ENCODE measurements at places on chromosomes 1 and 21.

DNA sequence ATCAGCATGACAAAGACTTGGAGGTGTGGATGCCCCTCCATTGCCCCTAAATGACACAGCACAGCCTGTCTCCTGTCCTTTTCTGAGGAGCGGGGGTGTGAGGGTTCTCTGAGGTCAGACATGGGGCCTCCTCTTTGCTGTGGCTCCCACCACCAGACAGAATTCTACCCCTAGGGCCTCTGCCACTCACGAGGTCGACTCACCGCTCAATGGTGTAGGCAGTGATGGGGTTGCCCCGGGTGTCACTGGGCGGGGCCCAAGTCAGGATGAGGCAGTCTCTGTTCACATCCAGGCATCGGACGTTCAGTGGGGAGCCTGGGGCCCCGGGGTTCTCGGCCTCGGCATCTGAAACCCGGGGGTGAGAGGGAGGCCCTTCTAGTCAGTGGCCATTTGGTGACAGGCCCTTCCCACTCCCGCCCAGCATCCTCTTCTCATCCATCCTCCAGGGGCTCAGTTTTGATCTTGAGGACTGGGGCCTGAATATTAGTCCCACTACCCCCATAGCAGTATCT lies 19.9 kb downstream of the MYOM3 start:
- DNase-seq: no peak

- peak; percentile 85 for DNase-seq
Observed at GRCh38 chr1:243254233-243254926, 701 bp downstream of the CEP170 start.

GRCh38 chr21:45200031-45200430 lies 87.7 kb downstream of the POFUT2 start:
- DNase-seq: no peak

DNA sequence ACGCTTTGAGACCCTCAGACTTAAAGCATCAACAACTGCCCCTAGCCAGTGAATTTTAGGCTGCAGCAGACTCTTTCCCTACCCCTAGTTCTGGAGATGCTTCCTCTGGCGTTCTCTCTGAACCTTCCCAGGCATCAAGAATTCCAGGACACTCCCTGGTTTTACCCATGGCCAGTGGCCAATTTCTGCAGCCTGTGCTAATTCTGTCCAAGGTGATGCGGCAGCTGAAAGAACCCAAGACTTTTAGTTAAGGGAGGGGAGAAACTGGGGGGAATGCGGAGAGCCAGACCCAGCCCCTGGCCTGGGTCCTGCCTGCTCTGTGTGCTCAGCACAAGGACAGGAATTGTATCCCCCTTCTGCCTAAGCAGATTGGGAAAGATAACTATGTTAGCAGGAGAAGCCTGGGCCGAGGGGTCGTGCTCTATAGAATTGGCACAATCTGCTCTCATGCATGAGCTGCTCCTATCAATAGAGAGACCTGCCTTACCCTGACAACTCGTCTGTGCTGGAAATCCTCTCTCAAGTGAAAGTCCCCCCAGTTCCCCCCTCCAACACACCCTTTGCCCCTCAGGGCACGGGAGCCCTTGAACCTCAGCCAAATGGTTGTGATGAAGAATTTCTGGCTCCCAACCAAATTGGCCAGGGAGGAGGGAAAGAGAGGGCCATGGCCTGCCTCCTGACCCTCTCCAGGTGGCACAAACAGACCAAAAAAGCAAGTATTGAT lies 5.4 kb upstream of the GJA8 start:
- no peak for DNase-seq

GRCh38 chr1:244917073-244917670 lies 52.8 kb upstream of the HNRNPU start:
- DNase-seq: no peak

DNA sequence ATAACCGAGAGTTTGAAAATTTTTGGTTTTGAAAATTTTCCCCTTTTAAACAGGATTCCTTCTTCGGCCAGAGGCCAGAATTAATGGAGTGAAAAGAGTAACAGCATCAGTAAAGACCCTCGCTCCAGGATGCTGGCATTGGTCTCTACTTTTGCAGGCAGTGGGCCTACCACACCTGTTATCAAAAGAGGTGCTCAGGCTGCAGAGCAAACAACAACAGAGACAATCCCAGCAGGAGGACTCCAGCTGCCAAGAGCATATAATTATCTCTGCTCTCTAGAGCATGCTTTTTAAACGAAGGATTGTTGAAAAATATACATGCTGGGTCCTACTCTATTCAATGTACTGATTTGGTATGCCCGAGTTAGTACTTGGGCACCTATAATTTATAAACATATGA lies 1048.5 kb downstream of the PLA2G4A start:
- no peak for DNase-seq

GRCh38 chr1:53540604-53541262 lies 81.5 kb downstream of the DMRTB1 start:
- no peak for DNase-seq

GRCh38 chr1:7606096-7606495 lies 165.0 kb upstream of the VAMP3 start:
- no peak for DNase-seq

DNA sequence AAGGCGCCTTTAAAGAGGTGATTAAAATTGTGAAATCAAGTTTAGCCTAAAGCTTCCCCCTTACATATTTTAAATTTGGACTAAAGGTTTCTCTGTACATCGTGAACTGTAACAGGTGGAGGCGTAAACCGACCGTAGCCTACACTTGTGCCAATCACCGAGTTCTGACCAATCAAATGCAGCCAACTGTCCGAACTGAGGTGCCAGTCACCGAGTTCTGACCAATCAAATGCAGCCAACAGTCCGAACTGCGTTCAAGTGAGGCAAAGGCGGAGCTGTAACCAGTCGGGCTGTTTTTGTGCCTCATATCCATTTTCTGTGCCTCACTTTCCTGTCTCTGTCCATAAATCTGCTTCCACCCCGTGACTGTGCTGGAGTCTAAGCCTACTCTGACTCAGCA lies 7.4 kb downstream of the TFF1 start:
- DNase-seq: no peak

DNA sequence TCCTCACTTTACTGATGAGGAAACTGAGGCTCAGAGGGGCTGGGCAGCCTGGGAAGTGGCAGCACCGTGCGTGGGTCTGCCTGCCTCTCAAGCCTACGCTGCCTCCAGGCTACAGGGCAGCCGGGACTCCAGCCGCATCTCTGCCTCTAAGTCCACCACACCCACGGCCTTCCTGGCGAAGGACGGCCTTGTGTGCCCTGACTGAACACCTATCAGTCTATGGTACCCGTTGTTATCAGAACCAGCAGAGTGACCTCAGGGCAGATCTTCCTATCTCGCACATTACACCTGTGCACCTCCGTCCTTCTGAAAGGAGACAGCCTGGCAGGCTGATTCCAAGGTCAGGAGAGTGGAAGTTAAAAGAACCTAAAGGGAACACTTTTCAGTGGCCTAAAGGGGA lies 35.7 kb upstream of the SLC30A1 start:
- DNase-seq: no peak

DNA sequence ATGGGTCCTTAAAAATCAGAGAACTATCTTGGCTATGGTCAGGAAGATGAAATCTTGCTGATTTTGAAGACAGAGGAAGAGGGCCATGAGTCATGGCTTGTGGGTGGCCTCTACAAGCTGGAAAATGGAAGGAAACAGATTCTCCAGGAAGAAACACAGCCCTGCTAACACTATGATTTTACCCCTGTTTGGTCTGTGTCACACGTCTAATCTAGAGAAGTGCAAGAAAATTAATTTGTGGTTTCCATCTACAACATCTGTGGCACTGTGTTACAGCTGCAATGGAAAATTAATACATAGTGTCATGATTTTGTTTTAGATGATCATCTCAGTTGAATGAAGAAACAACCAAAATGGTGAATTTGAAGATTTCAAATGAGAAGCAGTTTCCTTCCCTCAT lies 288.7 kb upstream of the NRIP1 start:
- DNase-seq: peak; percentile 4

- DNase-seq: no peak
Observed at GRCh38 chr21:25961042-25961441, 209.5 kb downstream of the APP start.

GRCh38 chr1:94048413-94049164 lies 72.4 kb downstream of the ABCA4 start:
- DNase-seq: no peak

- no peak for DNase-seq
Observed at GRCh38 chr1:53074313-53075154, 12.5 kb downstream of the PODN start.

DNA sequence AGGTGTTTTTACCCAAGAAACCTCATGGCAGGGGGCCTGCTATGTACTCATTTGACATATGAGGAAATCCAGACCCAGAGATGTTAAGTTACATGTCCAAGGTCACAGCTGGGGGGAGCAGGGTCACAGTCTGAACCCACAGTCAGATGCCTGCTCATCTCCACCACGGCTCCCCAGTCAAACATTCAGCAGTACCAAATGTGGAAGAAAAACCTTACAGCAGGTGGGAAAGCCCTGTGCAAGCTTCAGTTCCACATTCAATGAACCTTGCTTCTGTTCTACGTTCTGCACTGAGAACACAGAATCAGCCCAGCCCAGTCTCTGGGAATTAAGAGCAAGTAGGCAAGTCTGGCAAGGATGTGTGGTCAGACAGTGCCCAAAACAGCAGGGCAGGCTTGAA lies 35.2 kb downstream of the LRP8 start:
- no peak for DNase-seq

DNA sequence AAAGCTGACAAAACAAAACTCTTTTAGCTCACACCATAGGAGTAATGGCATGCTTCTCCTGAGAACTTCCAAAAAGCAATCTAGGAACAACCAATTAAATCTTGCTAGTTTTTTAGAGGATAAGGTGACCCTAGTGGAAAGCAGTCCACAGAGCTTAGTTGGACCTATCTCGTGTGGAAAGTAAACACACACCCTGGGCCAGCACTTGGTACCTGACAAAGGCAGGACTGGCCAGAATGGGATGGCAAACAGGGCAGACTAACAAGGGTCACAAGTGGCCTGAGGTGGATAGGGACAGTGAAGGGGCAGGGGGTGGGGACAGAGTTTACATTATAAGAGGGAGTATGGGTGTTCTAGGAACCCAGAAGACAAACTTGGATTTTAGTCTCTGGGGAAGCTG lies 22.0 kb downstream of the FMO4 start:
- no peak for DNase-seq

- no peak for DNase-seq
Observed at GRCh38 chr1:232223183-232223708, 406.7 kb downstream of the SIPA1L2 start.

DNA sequence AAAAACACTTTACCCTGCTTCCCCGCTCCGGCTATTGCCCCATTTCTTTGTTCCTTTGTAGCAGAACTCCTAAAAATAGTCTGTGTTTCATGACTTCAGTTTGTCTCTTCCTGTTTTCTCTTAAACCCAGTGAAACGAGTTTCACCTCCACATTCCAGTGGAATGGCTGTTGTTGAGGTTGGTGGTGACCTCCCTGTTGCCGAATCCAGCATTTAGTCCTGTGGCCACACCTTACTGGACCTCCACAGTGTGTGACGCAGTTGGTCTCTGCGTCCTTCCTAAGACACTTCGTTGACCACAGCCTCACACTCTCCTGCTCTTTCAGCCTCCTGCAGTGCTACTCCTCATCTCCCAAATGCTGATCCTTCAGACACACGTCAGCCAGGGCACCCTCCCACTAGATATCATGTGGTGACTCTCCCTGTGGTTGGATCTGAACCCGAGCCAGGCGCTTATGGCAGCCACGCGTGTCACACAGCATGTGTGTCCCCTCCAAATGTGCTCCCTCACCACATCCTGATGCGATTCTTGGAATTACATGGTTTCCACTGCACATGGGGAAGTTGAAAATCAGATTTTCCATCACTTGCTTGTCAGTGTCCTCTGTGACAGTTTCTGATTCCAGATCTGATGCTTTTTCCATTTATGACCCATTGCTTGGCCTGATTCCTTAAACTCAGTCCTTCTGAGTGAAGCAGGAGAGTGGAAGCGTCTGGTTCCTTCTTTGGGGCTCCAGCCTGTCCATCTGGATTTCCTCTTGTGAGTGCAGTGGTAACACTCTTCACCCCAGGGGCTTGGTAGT lies 99.1 kb upstream of the ARTN start:
- peak; percentile 95 for DNase-seq

GRCh38 chr1:55275151-55275748 lies 60.1 kb upstream of the USP24 start:
- DNase-seq: no peak

- DNase-seq: no peak
Observed at GRCh38 chr1:236417336-236417735, 23.2 kb downstream of the EDARADD start.

Data from ELR (cell line).